ENCODE measurements at places on chromosomes 1 and 21.

- no peak overlapping the region for H3K27ac ChIP-seq
- no peaks in the 10 kb centered on the region for H3K27me3 ChIP-seq
- no peaks in the 10 kb centered on the region for H3K36me3 ChIP-seq
Measured at GRCh38 chr1:153532769-153533599, 2.8 kb downstream of the S100A6 start.

GRCh38 chr1:2074396-2074795 is 24.2 kb downstream of the PRKCZ start:
- no peak for DNase-seq
- H3K27me3 ChIP-seq: no peaks in the 10 kb centered on the region
- peak overlapping the region; percentile 65 for H3K4me3 ChIP-seq
- peaks cover 5% of the 10 kb centered on the region for H3K36me3 ChIP-seq

DNA sequence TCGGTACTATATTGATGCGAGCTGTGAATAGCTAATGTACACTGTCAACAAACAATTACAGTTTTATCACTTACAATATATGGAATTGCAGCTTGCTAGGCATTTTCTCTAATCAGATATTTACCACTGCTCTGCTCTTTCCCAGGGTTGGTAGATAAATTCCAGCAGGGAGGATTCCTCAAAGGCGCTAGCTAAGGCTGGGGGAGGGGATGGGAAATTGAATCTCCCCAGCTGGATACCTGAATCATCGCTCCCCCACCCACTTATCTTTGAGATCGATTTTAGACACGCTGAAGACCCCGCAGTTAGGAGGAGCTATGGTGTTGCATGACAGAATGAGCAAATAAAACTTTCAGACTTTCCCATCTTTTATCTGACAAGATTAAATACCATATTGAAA is 127.2 kb downstream of the CSMD2 start:
- peaks cover 4% of the 10 kb centered on the region for H3K4me1 ChIP-seq
- no peak for DNase-seq
- H3K36me3 ChIP-seq: no peaks in the 10 kb centered on the region
- H3K4me3 ChIP-seq: no peak overlapping the region
- H3K27ac ChIP-seq: no peak overlapping the region
- H3K27me3 ChIP-seq: no peaks in the 10 kb centered on the region

GRCh38 chr1:66446261-66447001 is 87.5 kb upstream of the SGIP1 start:
- no peaks in the 10 kb centered on the region for H3K27me3 ChIP-seq
- peak; percentile 75 for DNase-seq
- no peaks in the 10 kb centered on the region for H3K4me1 ChIP-seq
- no peaks in the 10 kb centered on the region for H3K36me3 ChIP-seq
- no peak overlapping the region for H3K4me3 ChIP-seq
- H3K27ac ChIP-seq: peak overlapping the region; percentile 19

- H3K27me3 ChIP-seq: peaks cover 27% of the 10 kb centered on the region
- no peaks in the 10 kb centered on the region for H3K36me3 ChIP-seq
- H3K4me3 ChIP-seq: no peak overlapping the region
- H3K4me1 ChIP-seq: peaks cover 6% of the 10 kb centered on the region
- no peak overlapping the region for H3K27ac ChIP-seq
- DNase-seq: no peak
Measured at GRCh38 chr1:23904748-23905357, 8.3 kb downstream of the CNR2 start.

All from spinal cord (tissue), 10 donors.